Activated T-helper 9 cell treated with anti-CD3 and anti-CD28 coated beads, Interleukin-2, amount 50 U/mL, for 16 hours (primary cell): ENCODE measurements at places on chromosomes 16 and 17.

GRCh38 chr17:50593321-50593720 lies 32.8 kb downstream of the CACNA1G start:
- DNase-seq: no peak

DNA sequence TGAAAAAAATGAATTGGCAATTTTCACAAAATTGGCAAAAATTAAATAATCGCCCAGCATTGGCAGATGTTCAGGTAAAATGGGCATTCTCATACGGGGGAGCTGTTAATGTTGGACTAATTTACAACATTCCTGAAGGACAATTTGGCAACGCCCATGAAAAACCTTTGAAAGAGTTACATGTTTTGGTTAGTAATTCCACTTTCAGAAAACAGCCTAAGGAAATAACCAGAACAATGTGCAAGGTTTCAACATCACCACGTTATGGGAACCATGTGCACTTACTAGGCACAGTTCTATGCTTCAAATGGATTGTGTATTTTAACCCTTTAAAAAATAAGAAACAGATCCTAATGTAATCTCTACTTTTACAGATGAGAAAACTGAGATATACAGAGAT lies 62.7 kb downstream of the CDYL2 start:
- no peak for DNase-seq

DNA sequence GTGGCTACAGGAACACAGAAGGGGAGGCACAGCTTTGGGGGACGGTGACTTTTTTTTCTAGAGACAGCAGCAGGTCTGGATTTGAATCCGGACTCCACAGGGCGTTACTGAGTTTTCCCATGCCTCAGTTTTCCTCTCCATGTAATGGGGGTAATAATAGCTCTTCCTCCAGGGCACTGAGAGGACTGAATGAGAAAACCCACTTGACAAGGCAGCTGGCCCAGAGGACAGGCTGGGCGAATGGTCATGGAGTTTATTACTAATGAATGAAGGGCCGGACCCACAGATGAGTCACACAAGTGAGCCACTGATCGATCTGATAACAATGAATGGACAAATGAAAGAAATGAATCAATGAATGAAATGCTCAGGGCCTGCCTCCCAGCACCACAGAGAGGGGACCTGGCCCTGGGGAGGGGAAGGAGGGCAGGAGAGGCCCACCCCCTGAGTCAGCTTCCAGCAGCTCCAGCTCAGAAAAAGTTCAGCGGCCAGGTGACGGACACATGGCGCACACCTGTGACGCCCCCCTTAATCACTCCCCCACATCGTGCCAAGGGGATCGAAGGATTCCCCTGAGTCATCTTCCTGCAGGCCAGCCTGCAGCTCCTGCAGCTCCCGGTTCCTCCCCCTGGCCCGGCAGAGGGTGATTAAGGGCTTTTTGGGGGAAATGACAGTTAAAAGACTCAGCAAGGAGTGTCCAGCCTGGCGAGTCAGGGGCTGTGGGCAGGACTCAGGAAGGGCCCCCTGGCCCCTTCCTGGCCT lies 54.3 kb downstream of the SOCS1 start:
- DNase-seq: no peak

DNA sequence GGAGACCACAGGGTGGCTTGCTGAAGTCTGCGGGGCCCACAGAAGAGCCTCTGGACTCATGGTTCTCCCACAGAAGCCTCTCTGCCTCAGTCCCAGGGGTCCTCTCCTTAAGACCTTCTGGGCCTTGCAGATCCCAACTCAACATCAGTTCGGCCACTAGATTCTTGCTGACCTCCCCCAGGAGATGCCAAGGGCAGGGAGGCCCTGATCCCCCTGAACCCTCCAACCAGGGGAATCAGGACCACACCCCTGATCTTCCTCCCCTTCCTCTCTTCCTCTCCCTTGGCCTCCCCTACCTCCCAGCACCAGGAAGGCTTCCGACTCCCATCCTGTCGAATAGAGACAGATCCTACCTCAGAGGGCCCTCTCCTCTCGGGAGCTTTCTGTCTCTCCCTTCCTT lies 53.4 kb downstream of the NOS2 start:
- DNase-seq: no peak

GRCh38 chr17:39549747-39550573 lies 57.8 kb downstream of the NEUROD2 start:
- no peak for DNase-seq

DNA sequence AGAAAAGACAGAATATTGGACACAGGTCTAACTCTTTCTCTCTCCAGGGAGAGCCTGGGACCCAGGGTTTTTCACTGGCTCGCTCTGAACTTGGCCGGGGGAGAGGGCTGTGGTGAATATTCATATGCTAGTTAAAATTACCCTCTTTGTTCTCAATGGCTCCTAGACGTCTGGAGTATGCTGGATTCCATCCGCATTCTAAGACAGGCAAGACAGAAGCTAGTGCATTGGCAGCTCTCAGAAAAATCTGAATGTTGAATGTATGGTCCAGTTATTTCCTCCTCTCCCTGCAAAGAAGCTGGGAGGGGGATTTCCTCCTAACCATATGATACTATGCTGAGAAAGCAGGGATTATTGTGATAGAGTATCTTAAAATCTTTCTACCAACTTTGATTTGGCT lies 5.6 kb upstream of the KRT34 start:
- DNase-seq: no peak
